ENCODE measurements at places on chromosomes 2 and 18.
A peak's percentile ranks its signal among the peaks of the same experiment; 100 is the strongest.

DNA sequence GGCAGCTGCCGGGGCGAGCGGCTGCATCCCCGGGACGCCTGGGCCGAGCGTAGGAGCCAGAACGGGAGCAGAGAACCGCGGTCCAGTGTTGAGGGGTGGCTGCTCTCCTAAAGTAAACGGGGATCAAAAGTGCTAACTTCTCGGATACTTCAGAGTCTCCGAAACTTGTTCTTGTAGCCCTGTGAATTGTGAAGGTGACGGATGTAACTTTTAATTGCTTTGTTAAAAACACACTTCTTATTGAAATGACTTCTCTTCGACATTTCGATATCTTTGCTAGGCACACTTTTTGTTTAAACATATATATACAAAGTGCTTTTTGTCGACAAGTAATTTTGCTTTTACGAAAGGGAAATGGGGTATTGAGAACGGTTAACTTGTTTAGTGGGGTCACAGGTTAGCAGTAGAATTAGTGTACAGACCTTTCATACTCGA is 540 bp downstream of the ATP9B start:
- DNase-seq: no peak

DNA sequence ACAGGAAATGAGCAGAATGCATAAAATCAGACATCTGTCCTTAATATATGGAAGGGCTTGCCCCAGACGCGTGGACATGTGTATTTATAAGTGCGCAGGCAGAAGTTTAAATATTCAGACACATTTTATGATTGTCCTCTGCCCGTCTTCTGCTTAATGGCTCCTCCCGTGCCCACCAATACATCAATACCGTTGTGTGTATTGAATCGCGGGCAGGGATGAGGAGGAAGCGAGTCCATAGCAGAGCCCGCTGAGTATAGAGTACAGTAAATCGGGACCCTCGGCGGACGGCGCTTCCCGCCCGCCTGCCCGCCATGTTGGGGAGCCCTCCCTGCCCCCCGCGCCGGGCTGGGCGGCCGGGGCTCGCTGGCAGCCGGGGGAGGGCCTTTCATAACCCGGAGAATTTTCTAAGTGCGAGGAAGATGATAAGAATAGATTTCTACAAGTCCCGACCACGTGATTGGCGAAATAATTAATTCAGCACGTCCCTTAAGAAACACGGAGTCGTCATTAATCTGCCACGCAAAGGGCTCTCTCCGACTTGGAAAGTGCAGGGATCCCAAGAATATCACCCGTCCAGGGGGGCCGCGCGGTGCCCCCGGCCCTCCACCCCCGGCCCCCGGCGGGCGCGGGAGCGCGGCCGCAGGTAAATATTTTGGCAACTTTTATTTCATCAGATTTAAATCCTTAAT is at the start of gene HOXD3:
Gene HOXD3 (plus strand): TSS at position 501 of the 692 bp plus-strand sequence. CDS start 11,808 bp downstream, outside the sequence.
- DNase-seq: no peak

GRCh38 chr2:148252646-148253045 is 231.8 kb downstream of the MBD5 start:
- no peak for DNase-seq

GRCh38 chr2:43143756-43144155 is 82.7 kb downstream of the ZFP36L2 start:
- DNase-seq: no peak

DNA sequence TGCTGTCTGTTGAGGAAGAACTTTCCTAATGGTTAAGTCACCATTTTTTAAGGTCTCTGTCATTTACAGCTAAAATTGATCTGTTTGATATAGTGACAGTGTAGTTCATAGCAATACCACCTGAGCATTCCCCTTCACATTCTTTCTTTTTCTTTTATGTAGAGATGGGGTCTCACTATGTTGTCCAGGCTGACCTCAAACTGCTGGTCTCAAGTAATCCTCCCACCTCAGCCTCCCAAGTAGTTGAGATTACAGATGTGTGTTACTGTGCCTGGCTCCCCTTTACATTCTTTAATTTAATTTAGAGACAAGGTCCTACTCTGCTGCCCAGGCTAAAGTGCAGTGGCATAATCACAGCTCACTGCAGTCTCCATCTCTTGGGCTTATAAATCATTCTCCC is 72.7 kb upstream of the ACVR1 start:
- DNase-seq: no peak

GRCh38 chr2:160407393-160408172 is 86.0 kb downstream of the RBMS1 start:
- DNase-seq: peak; percentile 18

DNA sequence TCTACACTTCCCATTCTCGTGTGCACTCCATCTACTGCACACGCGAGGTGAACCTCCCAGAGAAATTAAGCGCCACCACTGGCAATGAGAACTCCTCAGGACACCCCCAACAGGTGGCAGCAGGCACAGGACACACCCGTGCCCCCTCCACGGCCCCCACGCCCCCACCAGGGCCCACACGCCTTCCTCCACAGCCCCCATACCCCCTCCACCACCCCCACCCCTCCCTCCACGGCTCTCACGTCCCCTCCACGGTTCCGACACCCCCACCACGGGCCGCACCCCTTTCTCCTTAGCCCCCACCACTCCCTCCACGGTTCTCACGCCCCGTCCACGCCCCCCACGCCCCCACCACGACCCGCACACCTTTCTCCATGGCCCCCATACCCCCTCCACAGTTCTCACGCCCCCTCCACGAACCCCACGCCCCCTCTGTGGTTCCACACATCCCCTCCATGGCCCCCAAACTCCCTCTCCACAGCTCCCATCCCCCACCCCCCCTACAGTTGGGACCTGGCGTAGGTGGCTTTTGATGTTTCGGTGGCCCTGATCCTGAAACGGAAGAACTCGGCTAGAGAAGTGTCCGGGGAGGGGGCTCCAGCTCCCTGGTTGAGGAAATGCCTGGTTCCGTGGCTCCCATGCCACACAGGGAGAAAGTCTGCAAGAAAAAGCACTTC is 110.8 kb downstream of the ZNF516 start:
- DNase-seq: no peak
